ENCODE measurements at places on chromosomes 3 and 15.

- no peak for DNase-seq
Measured at GRCh38 chr3:145671121-145671520, 489.9 kb downstream of the PLOD2 start.

- no peak for DNase-seq
Measured at GRCh38 chr3:102194760-102195159, 240.1 kb upstream of the ZPLD1 start.

- DNase-seq = no peak
Measured at GRCh38 chr3:86740751-86741150, 250.2 kb downstream of the VGLL3 start.

DNA sequence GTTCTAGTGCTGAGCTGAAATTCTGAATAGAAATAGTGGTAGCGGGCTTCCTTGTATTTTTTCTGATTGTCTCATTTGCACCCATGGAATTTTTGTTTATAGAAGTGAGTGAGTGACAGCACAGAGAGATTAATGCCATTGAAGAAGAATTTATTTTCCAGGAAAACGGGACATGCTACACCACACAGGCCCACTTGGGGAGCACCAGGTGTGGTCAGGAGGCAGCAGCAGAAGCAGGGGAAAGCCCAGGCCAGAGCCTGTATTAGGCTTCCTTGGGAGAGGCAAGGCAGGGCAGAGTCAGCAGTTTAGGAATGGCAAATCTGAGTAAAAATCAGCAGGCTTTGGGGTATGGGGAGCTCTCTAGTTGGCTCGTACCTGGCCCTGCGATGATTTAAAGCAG lies 88.4 kb upstream of the ATP11B start:
- no peak for DNase-seq

- peak; percentile 51 for DNase-seq
Measured at GRCh38 chr3:39064646-39065045, 12.8 kb downstream of the WDR48 start.

DNA sequence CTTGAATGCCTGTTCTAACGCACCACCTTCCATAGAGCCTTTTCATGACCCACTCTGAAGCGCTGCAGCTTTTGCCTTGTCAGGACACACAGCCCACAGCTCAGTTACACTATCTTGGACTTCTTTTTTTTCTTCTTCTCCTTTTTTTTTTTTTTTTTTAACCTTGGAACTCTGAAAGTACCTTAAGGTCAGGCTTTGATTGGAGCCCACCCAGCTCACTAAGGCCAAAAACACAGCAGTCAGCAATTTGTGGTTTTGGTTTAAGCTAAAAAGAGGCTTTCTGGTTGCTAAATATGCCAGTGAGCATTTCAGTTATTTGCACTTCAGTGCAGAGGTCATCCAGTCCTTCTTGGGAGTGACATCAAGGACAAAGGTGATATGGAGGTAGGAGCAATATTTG lies 1.7 kb downstream of the SLC25A20 start:
- DNase-seq = no peak

DNA sequence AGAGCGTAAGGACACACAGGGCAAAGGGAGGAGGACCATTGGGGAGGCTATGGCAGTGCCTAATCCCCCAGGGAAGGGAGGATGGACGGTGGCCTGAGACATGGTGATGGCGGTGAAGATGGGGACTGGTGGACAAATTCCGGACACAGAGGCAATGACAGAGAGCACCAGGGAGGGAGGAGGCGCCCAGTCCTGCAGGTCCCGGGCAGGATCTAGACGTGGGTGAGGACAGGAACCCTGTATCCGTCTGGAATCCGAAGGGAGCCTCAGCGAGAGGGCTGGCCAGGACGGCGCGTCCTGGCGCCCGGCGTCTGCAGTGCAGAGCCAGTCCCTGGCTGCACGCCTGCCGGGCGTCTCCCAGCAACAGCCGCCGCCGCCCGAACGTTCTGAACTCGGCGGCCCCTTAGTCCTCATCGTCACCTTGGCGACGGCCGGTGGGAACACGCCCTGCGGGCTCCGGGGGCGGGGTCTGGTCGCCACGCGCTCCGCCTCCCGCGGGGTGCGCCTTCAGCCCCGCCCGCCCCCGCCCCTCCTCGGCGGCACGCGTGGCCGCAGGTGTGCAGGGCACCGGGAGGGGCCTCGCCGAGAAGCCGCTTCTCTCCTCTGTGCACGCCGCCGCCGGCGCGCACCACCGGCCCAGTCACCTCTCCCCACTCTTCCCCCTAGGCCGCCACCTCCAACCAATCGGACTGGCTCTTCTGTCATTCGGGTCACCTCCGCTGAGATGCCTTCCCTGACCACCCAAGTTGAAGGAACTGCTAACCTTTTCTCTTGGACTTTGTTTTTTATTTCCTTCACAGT lies 11.6 kb downstream of the XIRP1 start:
- peak; percentile 84 for DNase-seq

- DNase-seq = no peak
Measured at GRCh38 chr3:18345015-18345367, 80.1 kb downstream of the SATB1 start.

DNA sequence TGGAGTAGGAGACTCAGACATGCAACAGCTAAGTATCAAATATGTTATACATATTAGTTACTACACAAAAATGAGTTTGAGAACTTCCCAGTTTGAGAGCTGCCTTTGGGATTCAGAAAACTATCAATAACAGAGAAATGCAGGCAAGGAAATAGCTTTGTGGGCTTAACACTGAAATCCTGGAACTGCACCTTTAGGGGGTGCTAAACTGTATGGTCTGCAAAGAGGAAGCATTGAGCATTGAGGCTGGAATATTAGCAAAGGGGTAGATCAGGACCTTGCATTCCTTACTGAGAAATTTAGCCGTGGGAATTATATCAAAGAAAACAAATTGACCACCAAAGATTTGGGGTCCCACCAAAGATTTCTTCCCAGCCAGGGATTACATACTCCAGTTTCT lies 580.0 kb downstream of the ZNF385D start:
- DNase-seq = no peak

- DNase-seq = no peak
Measured at GRCh38 chr3:105504440-105504951, 137.8 kb downstream of the ALCAM start.

DNA sequence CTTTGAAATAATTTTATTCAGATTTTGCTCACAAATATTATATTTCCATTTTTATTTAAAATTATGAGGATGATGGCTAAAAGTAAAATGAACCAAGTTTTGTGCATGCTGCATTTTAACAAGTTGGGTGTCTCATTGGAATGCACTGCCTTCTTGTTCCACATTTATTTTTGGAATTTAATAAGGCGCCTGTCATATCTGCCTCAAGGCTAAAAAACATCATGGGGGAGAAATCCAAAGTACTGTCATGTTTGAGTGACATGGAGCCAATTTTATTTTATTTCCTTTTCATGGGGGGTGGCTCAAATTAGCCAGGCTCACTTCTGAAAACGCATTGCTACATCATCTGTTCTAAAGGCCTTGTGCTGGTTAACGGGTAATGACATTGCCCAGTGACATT lies 205.1 kb downstream of the ROBO2 start:
- DNase-seq = no peak

DNA sequence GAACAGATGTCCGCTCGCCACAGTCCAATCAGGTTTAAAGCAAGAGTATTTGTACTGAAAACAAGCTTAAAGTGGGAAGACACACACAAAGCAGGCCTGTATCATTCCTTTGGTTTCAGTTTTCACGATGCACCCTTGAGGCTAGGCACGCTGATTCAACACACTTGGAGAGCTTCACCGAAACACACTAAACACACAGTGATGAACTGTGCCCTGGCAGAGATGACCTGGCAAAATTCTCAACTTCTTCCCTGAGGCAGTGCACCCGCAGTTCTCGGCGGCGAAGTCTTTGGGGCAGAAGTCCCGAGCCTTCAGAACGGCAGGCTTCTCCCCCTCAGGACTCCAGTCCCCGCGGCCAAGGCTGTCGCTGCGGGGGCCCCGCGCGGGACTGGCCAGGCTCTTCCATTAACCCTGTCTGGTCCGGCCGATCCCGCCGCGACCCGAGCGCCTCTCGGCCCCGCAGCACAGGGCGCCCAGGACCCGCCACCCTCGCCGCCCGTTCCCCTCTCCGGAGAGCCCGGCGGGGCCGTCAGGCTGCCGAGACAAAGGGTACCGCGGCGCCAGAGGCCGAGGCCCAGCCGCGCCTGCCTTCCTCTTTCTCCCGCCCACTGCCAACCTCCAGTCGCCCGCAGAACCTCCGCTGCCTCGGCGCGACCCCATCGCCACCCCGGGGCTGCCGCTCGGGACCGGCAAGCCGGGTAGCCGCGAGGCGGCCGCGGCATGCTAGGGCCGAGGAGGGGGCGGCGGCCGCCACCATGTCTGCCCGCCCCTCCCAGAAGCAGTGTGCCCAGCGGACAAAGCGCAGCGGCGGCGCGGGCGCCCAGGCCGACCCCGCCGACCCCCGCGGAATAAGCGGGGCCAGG lies 792 bp downstream of the GABPB1 start:
- peak; percentile 85 for DNase-seq

DNA sequence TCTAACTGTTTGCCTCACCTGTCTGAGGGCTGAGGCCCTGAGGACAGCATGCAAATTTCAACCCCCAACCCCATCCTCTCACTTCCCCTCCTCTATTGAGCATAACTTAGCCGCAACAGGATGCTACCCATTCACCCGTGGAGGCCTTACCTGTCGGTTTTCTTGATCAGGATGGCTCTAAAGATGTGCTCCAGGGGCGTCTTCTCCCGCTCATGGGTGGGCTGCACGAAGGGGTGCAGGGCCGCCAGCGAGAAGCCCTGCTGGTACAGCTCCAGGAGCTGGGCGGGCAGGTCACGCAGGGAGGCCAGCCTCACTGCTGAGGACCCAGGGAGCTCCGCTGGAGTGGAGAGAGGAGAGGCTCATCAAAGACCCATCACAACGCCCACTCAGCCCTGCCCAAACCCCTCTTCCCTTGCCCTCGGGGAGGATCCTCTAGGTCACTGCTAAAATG lies 79.8 kb downstream of the RFTN1 start:
- DNase-seq = no peak

DNA sequence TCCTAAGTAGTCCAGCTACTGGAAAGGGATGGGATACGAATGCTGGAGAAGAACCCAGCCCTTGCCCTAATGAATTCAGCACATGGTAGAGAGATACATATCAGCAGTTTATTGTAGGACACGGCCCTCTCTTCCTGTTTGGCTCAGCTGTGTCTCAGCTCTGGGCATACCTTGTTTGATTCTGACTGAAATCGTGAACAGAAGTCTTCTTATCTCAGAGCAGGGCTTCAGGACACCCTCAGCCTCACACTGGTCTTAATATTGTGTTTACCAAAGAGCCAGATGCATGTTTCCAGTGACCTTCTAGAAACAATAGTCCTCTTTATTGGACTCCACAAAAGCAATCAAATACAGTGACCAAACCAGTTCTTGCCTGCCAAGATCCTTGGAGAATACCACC lies 54.7 kb downstream of the FAM174B start:
- no peak for DNase-seq

GRCh38 chr3:14438262-14438661 lies 35.9 kb downstream of the SLC6A6 start:
- DNase-seq = no peak

- DNase-seq = no peak
Measured at GRCh38 chr3:4292301-4292700, 10.9 kb upstream of the SETMAR start.

- no peak for DNase-seq
Measured at GRCh38 chr3:57815036-57815435, 58.9 kb downstream of the SLMAP start.

- peak; percentile 88 for DNase-seq
Measured at GRCh38 chr15:70505411-70505919, 257.9 kb downstream of the UACA start.

DNA sequence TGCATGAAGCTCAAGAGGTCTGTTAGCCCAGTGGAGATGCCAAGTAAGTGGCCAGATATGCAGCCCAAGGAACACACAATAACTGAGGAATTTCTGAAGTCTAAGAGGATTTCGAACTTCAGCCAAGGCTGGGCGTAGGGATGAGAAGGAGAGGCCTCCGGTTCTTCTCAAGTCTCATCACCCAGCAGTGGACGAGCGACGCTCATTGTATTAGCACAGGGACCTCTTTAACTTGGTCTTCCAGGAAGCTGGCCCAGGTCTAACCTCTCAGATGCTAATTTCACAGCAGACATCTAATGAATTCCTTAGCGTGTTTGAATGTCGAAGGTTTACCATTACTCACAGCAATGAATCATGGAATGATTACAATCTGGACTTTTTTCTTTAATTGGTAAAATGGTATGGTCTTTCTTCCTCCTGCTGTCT lies 85.0 kb downstream of the HES1 start:
- peak; percentile 66 for DNase-seq

DNA sequence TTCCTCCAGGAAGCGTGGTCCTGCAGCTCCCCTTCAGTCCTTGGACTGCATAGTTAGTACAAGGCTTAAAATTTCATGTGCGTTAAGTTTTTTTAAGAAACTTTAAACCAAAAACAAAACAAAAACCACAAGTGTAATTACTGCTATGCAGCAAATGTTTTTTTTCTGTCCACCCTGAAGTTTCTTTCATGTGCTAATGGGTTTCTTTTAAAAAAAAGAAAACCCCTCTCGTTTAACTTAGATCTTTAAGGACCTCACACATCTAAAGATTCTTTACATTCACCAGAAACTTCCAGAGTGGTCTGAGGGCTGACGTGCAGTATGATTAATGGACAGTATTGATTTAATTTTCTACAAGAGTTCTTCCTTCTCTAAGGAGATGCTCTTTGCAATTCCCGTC lies 72.0 kb upstream of the PYGO1 start:
- DNase-seq = no peak

DNA sequence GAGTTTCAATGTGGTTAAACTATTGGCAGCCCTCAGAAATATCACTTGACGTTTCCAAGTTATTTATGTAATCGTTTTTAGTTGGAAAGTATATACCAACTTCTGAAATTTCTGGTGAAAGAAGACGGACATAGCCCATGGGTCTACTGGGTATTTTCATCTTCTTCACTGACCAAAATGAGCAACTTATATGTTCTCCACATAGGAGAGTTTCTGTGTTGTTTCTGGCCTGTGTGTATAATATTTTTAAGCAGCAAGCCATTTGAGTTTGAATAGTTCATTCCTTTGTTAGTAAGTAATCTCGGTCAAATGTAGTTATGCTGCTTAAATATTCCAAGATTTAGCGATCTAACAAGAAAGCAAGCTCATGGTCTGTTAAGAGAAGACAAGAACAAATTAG lies 57.3 kb downstream of the ADAMTSL3 start:
- no peak for DNase-seq

GRCh38 chr15:25091421-25092158 lies 136.8 kb downstream of the SNRPN start:
- no peak for DNase-seq

- DNase-seq = no peak
Measured at GRCh38 chr3:58858126-58858525, 191.6 kb upstream of the FAM3D start.

- DNase-seq = no peak
Measured at GRCh38 chr3:148229107-148229506, 468.6 kb upstream of the AGTR1 start.

- DNase-seq = peak; percentile 81
Measured at GRCh38 chr3:167228135-167228534, 152.0 kb downstream of the ZBBX start.

DNA sequence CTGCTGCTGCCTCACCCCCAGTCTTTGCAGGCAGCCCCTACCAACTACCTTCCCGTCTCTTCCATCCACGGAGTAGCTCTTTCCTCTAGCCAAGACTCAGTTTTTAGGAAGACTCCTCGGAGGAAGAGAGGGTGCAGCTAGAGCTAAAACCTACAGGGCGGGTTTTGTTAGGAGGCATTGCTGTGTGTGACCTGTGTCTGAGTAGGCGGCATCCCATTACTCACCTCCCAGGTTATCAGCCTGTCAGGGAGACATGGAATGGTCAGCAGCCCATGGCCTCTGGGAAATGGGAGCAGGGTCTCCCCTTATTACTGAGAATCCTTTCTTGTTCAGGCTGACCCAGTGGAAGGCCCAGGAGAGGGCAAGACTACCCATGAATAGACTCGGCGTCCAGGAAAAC lies 43.8 kb upstream of the FGD5 start:
- no peak for DNase-seq

All from fibroblast of skin of right biceps (primary cell).